LNCaP clone FGC (cell line): ENCODE measurements at places on chromosomes 3 and 15.

- DNase-seq: no peak
Observed at GRCh38 chr3:53146319-53146891, 14.6 kb upstream of the PRKCD start.

- no peak for DNase-seq
Observed at GRCh38 chr3:116265976-116266584, 179.2 kb downstream of the LSAMP start.

DNA sequence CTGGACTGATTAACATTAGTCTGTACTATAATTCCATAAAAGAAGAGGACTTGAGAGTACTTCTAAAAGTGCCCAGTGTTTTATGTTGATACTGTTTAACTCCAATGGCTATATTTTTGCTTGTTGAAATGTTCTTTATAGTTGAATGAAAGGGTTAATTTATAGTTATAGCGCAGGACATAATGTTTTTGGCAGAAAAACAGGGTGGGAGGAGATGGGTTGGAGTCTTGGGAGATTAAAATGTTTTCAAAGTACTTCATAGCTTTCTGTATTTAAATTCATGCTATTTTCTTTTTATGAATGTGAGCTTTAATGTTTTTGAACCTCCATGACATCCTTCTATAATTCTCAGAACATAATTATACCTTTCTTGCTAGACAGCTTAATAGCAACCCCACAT, 108.2 kb downstream of the CNTN3 start:
- DNase-seq: no peak

DNA sequence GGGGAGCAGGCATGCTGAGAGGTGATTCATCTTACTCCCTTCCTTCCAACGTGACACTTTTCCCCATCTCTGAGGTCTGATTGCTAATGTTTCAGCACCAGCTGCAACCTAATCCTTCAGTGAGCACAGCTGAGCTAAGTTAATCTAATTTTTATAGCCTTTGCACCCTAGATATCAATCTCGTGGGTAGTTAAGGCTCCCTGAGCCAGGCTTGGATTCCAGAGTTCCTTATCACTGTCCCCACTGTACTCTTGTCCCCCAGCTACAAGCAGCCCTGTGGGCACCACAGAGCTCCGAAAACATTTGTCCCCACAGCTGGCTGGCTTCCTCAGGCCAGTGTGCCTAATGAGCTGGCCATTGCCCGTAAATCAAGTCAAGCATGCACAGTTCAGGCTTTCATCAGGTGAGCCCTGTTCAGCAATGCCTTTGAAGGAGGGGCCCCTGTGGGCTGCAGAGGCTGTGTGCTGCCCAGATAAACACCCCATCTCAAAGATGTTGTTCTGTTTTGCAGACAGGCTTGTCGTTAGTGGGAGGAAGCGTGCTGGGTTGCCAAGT, 376.9 kb upstream of the RASGRP1 start:
- DNase-seq: no peak

GRCh38 chr15:57387564-57388076, 11.3 kb downstream of the CGNL1 start:
- DNase-seq: no peak

GRCh38 chr15:67803996-67804843, 21.1 kb upstream of the SKOR1 start:
- no peak for DNase-seq

DNA sequence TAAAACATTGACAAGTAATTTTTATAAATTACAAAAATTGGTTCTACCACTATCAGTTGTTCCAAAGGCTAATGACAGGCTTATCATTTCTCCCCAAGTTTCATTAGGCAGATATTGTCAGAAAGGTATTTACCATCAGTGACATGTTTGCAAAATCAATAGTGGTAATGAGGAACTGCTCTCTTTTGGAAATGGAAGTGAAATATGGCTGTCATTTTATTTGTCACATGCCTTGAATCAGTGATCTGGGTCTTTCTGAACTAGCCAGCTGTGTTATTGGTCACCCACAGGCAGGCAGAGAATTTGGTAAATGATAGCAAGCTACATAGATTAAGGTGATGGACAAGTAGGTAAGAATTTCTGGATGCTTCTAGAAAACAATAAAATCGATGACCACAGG, 268.0 kb upstream of the ARHGEF26 start:
- no peak for DNase-seq

DNA sequence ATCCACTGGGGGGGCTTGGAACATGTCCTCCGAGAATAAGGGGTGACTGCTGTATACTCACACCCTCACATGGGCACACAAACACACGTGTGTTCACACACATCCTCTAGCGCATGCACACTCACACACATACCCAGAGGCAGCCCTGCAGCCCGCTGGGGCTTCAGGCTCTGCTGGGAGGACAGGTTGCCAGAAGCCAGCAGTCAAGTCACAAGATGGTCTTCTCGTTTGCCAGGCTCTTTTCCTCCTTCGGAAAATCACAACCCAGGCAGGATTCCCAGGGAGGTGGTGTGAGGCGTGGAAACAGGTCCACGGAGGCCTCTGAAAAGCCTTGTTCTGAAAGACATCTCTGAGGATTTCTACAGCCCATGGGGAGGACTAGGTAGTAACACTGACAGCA, 26.8 kb downstream of the MEGF11 start:
- no peak for DNase-seq

GRCh38 chr3:183328164-183328563, 75.1 kb downstream of the B3GNT5 start:
- no peak for DNase-seq
